ENCODE measurements at places on chromosomes 16 and 17. TPM values are rescaled to one million over a fixed set of nuclear protein-coding genes. Genes with fewer than 3 reads are reported as not detected.

The TP53TG3B gene
- not detected for total RNA-seq

The SEPTIN12 gene
- total RNA-seq = not detected

The TEDC2 gene
- not detected for total RNA-seq

The TRIM47 gene
- total RNA-seq = 70.1 TPM

The RRAD gene
- 17.1 TPM for total RNA-seq

The SLFN13 gene
- total RNA-seq = 0.51 TPM

The KRTAP3-1 gene
- not detected for total RNA-seq

The SCNN1G gene
- total RNA-seq = 0.62 TPM

The ETV4 gene
- 2.1 TPM for total RNA-seq

The GINS2 gene
- total RNA-seq = not detected

The CDH3 gene
- total RNA-seq = 30.8 TPM

The NOS2 gene
- total RNA-seq = 2.8 TPM

The SEZ6L2 gene
- not detected for total RNA-seq

The ENPP7 gene
- not detected for total RNA-seq

The FA2H gene
- total RNA-seq = not detected

The SLC16A5 gene
- 4.1 TPM for total RNA-seq

The PERCC1 gene
- not detected for total RNA-seq

The PRSS8 gene
- not detected for total RNA-seq

The CCL3 gene
- 6.5 TPM for total RNA-seq

The ABCC12 gene
- not detected for total RNA-seq

The SECTM1 gene
- total RNA-seq = 6.1 TPM

The CRYBA1 gene
- not detected for total RNA-seq

The STAC2 gene
- 0.59 TPM for total RNA-seq

The NR1D1 gene
- 92.1 TPM for total RNA-seq

The BIRC5 gene
- total RNA-seq = not detected

The HCRT gene
- not detected for total RNA-seq

The DNAH17 gene
- 1.1 TPM for total RNA-seq

The BFAR gene
- total RNA-seq = 88.1 TPM

The MT1G gene
- not detected for total RNA-seq

The GAS2L2 gene
- not detected for total RNA-seq

The COG8 gene
- total RNA-seq = 42.8 TPM

The MMP2 gene
- total RNA-seq = 410 TPM

The CTF1 gene
- 20.6 TPM for total RNA-seq

The TMEM114 gene
- not detected for total RNA-seq

The PRAC2 gene
- not detected for total RNA-seq

The PHKB gene
- total RNA-seq = 62.0 TPM

The PKMYT1 gene
- total RNA-seq = not detected

The NAGLU gene
- total RNA-seq = 18.2 TPM

The MEAK7 gene
- 26.8 TPM for total RNA-seq

The DNAH2 gene
- 0.67 TPM for total RNA-seq

The KRT40 gene
- total RNA-seq = not detected

The CDC27 gene
- 87.1 TPM for total RNA-seq

The FBRS gene
- 78.4 TPM for total RNA-seq

The PYCARD gene
- 13.4 TPM for total RNA-seq

The PRCD gene
- total RNA-seq = 0.26 TPM

The SDR42E1 gene
- 5.1 TPM for total RNA-seq

The PPP1R1B gene
- total RNA-seq = 0.76 TPM

The C17orf50 gene
- not detected for total RNA-seq

The RCVRN gene
- not detected for total RNA-seq

The NOMO2 gene
- total RNA-seq = 84.8 TPM

The TBC1D3E gene
- total RNA-seq = not detected

The OTOP2 gene
- total RNA-seq = 0.46 TPM

The COPRS gene
- 114 TPM for total RNA-seq
